Activated T-cell treated with anti-CD3 and anti-CD28 coated beads, Interleukin-2, amount 50 U/mL, for 1 hour (primary cell): ENCODE measurements at places on chromosomes 16 and 17.
A peak's percentile ranks its signal among the peaks of the same experiment; 100 is the strongest.

GRCh38 chr16:53415504-53415903 lies 18.8 kb upstream of the RBL2 start:
- DNase-seq = no peak

DNA sequence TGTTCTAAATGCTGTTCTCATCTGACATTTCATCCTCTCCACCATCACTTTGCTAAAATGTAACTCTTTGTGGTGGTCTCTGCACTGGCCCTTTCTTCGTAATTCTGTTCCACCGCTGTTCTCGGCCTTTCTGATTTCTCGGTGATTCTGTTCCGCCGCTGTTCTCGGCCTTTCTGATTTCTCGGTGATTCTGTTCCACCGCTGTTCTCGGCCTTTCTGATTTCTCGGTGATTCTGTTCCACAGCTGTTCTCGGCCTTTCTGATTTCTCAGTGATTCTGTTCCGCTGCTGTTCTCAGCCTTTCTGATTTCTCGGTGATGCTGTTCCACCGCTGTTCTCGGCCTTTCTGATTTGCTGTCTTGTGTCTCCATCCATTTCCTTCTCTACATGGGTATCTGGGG lies 12.3 kb downstream of the FOXF1 start:
- no peak for DNase-seq

- no peak for DNase-seq
Observed at GRCh38 chr16:85869206-85869605, 29.8 kb upstream of the IRF8 start.

- no peak for DNase-seq
Observed at GRCh38 chr17:63639125-63639524, 16.9 kb downstream of the MAP3K3 start.

- DNase-seq = peak; percentile 68
Observed at GRCh38 chr16:24516900-24517669, 22.3 kb upstream of the RBBP6 start.

DNA sequence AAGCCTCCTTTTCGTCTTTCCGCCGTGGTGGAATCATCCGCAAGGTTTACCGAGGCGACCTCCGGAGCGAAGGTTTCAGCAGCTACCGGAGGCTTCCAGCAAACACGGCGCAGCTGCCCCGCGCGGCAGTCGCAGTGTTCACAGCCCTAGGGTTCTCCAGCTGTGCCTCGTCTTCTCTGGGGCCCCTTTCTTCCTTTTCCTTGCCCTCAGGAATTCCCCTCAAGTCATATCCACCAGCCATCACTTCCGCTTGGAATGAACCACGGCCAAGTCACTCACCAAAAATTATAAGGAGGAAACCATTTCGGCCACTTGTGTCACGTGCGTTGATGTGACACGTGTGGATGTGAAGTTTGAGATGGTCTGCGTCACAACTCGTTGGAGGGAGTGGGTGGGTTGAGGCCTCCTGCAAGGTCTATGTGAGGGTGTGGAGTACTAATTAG lies 636 bp upstream of the ERN1 start:
- DNase-seq = no peak

DNA sequence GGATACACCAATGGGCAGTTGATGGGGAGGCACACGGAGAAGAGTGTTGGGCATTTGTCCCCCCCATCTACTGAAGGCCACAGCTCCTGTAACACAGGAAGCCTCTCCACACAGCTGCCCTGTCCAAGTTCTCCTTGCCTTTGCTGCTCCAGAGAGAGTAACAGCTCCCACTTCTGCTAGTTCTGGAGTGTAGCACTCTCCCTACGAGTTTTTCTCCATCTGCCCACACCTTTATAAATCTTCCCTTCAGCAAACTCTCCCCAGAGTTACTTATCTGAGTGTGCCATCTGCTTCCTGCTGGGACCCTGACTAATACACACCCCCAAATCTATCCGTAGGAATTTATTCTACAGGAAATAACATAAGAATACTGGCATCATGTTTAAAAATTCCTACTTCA lies 42.6 kb upstream of the ERN1 start:
- DNase-seq = no peak

- DNase-seq = no peak
Observed at GRCh38 chr17:52105591-52105990, 52.9 kb downstream of the CA10 start.

DNA sequence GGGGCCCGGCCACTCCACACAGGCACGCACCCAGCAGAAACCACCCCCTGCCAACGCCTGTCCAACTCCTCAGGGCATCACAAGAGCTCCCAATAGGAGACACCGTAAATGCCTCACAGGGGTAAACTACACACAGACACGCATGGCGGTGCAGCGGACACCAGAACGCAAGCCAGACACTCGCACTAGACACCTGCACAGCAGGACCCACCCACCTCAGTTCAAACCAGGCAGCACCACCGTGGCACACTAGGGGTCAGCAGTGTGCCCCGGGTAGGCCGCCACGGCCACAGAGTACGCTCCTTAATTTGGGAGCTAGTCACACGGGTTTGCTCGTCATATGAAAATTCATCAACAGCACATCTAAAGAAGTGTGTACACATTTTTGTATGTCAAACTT lies 3.4 kb downstream of the SLC38A10 start:
- DNase-seq = peak; percentile 82

DNA sequence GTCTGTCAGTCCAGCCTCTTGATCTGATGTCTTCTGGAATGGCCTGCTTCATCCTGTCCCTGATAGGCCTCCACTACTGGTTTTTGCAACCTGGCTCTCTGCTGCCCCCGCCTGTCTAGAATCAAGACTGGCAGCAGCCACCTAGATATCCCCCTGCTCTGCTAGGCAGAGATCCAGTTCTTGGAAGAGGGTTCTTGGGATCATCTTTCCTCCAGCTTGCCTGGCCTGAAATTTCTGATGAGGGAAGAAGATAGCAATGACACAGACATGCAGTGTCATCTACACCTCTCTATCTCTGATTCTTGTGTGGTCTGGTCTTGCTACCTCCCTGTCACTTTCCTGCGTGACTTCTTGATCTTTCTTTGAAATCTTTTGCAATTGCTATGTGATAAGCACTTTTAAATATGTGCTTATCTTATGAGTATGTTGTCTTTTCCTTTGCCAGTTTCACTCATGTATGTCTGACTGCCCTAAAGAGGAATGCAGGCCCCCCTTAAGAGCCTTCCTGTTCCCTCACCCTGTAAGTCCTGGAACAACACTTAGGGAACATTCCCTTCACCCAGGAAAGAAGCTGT lies 20.3 kb upstream of the NFATC3 start:
- peak; percentile 72 for DNase-seq
